ENCODE measurements at places on chromosomes 4 and X.

DNA sequence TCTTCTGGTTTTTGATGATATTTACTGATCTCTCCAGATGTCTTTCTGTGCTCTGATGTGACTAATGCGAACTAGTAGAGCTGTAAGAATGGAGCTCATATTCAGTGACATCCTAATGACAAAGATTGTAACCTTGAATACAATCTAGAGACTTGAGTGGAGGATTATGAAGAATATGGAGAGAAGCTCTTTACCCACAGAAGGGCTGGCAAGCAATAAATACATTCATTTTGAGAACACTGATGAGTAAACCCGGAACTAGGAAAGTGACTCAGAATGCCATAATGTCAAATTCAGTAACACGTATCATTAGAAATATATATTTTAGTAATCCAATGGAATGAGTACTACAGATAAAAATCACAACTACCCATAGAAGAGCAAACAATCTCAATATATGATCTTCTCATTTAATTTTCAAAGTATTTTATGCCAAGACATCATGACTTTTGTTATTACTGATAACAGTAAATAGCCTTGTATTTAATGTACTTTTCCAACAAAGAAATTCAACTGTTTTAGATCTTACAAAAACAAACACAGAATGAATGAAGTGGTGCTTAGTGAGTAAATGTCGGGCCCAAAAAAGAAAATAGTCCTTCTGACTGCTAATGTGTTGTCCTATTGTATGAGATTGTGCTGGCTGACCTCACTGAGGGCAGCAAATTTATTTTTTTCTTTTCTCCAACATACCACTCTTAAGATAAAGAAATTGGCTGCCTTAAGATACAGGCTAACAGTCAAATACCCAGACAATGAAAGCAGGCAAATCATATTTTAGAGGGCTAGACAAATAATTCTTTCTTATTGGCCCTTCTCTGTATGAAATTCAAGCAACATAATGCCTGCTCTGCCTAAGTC, 49.2 kb upstream of the HDAC8 start:
- DNase-seq = no peak

DNA sequence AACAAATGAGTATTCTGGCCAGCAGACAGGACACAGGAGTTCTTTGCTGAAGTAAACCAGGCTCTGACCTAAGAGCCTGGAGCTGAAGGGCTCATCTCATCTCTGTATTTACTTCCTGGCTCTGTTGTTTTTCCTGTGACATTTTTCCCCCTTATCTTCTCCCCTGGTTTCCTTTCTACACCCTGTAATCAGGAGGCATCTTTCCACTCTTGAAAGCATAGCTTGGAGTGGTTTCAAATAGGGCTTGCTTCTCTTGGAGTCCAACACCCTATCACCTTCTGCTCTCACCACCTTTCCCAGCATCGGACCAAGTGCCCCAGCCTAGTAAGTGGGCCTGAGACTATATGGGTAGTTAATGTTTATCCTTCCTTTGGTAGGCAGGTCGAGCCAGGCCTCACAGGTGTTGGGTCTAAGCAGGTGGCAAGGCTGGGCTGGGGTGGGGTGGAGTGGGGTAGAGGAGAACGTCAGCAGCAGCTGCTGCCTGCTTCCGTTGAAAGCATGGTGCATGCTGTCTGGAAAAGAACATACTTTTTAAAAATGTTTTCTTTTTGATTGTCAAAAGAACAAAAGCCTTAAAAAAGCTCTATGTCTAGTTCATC, 1.2 kb downstream of the DRP2 start:
- no peak for DNase-seq

- DNase-seq = no peak
Measured at GRCh38 chr4:73597594-73597993, 22.6 kb downstream of the RASSF6 start.

- no peak for DNase-seq
Measured at GRCh38 chrX:130295519-130296296, 27.0 kb upstream of the ZNF280C start.
